ENCODE measurements at places on chromosomes 4 and X. TPM values are rescaled to one million over a fixed set of nuclear protein-coding genes. Genes with fewer than 3 reads are reported as not detected.

GRCh38 chrX:34879346-34879745 is 63.2 kb upstream of the FAM47B start:
- no peaks in the 10 kb centered on the region for H3K36me3 ChIP-seq
- H3K27ac ChIP-seq: no peak overlapping the region
- no peak for DNase-seq
- no peaks in the 10 kb centered on the region for H3K27me3 ChIP-seq

- H3K4me1 ChIP-seq: peaks cover 3% of the 10 kb centered on the region
- DNase-seq: no peak
- H3K36me3 ChIP-seq: no peaks in the 10 kb centered on the region
- peak overlapping the region; percentile 54 for H3K4me3 ChIP-seq
- peaks cover 12% of the 10 kb centered on the region for H3K27me3 ChIP-seq
- no peak overlapping the region for H3K27ac ChIP-seq
Observed at GRCh38 chrX:25012433-25012735, 3.4 kb downstream of the ARX start.

- DNase-seq: no peak
- no peaks in the 10 kb centered on the region for H3K36me3 ChIP-seq
- no peak overlapping the region for H3K4me3 ChIP-seq
Observed at GRCh38 chr4:53116954-53117353, 248.9 kb downstream of the SCFD2 start.

GRCh38 chrX:112888916-112889315 is 48.3 kb upstream of the AMOT start:
- H3K36me3 ChIP-seq: no peaks in the 10 kb centered on the region
- H3K4me1 ChIP-seq: no peaks in the 10 kb centered on the region
- H3K27me3 ChIP-seq: no peaks in the 10 kb centered on the region
- H3K27ac ChIP-seq: no peak overlapping the region
- no peak overlapping the region for H3K4me3 ChIP-seq

KLHL34 gene
- not detected for total RNA-seq

NAA11 gene
- total RNA-seq: not detected

DNA sequence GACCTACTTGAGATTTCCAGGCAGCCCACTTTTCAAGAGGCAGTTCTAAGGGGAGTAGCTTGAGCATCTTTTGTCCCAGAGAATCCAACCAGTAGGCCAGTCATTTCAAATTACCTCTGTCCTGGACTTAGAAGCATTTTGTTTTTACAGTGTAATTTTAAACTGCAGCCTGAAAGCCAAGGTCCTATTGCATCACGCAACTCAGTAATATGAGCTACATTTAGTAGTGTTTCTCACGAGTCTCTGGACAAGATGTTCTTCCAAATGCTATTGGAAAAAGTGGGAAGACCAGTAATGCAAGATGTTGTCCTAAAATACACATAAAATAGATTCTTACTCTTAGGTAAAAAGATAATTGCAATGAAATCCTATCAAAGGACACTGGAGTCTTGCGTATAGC is 182.5 kb upstream of the ARX start:
- H3K27me3 ChIP-seq: no peaks in the 10 kb centered on the region
- H3K36me3 ChIP-seq: no peaks in the 10 kb centered on the region
- no peak overlapping the region for H3K27ac ChIP-seq
- no peak for DNase-seq

- no peaks in the 10 kb centered on the region for H3K27me3 ChIP-seq
- H3K36me3 ChIP-seq: no peaks in the 10 kb centered on the region
- H3K4me3 ChIP-seq: no peak overlapping the region
Observed at GRCh38 chr4:96598465-96598864, 758.6 kb downstream of the PDHA2 start.

DNA sequence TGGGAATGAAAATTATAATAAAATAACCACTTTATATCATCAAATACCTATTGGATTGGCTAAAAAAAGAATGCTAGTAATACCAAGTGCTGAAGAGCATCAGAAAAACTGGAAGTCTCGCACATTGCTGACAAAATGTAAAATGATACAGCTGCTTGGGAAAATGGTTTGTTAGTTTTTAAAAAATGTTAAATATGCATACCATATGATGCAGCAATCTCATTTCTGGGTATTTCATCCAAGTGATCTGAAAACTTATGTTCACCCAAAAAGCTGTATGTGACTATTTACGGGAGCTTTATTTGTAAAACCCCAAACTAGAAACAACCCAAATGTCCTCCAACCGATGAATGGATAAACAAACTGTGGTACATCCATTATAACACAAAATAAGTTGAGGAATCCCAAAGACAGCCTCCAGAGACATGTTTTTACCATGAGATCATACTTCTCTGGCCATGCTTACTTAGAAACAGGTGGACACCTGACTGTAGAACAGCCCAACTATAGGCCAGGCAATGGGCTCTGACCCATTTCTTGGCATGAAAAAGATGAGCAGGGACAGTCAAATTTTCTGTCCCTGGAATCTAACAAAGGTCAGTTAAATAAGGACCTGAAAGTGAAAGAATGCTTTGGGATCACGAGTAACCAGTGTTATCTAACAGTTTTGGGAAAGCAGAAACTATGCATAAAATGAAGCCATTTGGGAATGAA is 47.5 kb upstream of the FAM120C start:
- H3K27ac ChIP-seq: no peak overlapping the region
- no peaks in the 10 kb centered on the region for H3K27me3 ChIP-seq
- no peak for DNase-seq
- H3K36me3 ChIP-seq: no peaks in the 10 kb centered on the region
- H3K4me1 ChIP-seq: no peaks in the 10 kb centered on the region

CXCL10 gene
- not detected for total RNA-seq

- H3K27me3 ChIP-seq: no peaks in the 10 kb centered on the region
- H3K4me1 ChIP-seq: no peaks in the 10 kb centered on the region
Observed at GRCh38 chr4:80125252-80126177, 52.5 kb upstream of the ANTXR2 start.

- H3K27ac ChIP-seq: no peak overlapping the region
- no peaks in the 10 kb centered on the region for H3K36me3 ChIP-seq
- no peaks in the 10 kb centered on the region for H3K27me3 ChIP-seq
- H3K4me1 ChIP-seq: no peaks in the 10 kb centered on the region
Observed at GRCh38 chrX:44306356-44306755, 37.1 kb downstream of the EFHC2 start.

DNA sequence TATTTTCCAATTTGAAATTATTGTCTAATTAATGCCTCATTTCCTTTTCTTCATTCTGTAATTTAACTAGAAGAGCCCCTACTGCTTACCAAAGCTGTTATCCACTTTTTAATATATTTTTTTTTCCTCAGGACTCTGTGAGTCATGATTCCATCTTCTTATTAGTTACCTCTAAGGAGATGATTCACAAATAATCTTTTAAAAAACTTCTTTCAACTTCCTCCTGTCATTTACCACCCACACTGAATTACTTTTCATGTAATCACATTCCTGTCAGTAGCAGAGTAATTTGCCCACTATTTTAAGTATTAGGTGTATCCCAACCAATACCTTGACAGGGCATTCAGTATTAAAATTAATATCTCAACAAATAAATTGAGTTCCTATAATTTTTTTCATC is 470.9 kb upstream of the ADGRL3 start:
- no peak overlapping the region for H3K4me3 ChIP-seq
- no peaks in the 10 kb centered on the region for H3K4me1 ChIP-seq
- H3K36me3 ChIP-seq: no peaks in the 10 kb centered on the region
- H3K27me3 ChIP-seq: no peaks in the 10 kb centered on the region

DNA sequence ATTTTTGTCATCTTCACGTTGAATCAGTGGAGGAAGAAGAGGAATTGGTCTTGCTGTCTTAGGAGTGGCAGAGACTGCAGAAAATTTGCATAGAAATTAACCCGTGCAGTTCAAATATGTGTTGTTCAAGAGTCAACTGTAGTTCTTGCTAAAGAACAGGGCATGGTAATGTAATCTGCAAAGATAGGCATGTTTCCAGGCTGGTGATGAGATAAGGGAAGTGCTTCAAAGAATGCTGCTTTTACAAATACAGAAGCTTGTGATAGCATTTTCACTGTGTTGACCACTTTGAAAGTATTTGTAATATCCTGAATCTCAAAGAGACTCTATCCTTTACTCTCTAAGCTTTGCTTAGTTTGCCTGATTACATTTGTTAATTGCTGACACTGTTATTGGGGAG is 60.1 kb downstream of the PRRG1 start:
- no peaks in the 10 kb centered on the region for H3K27me3 ChIP-seq
- no peak overlapping the region for H3K27ac ChIP-seq
- no peaks in the 10 kb centered on the region for H3K36me3 ChIP-seq
- H3K4me1 ChIP-seq: no peaks in the 10 kb centered on the region
- DNase-seq: no peak
- H3K4me3 ChIP-seq: no peak overlapping the region

GRCh38 chr4:107725281-107725859 is 5.3 kb upstream of the PAPSS1 start:
- H3K4me1 ChIP-seq: no peaks in the 10 kb centered on the region
- H3K4me3 ChIP-seq: no peak overlapping the region
- H3K27ac ChIP-seq: no peak overlapping the region
- no peak for DNase-seq
- no peaks in the 10 kb centered on the region for H3K36me3 ChIP-seq

CT45A10 gene
- not detected for total RNA-seq

DNA sequence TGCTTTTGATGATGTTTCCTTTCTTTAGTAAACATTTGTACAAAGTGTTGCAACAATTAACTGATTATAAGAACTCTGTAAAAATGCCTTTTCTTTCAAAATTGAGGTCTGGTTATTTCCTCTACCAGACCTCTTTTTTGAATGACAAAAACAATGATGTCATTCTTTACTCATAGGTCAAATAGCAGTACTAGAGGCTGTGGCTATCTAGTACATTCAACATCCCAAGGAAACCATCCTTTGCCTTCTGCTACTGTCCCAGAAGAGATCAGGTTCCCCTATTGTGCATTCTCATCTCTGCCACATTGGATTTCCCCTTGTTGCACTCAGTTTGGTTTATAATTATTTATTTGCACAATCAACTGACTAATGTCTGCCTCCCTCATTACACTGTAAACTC is 19.1 kb upstream of the MAD2L1 start:
- no peak overlapping the region for H3K27ac ChIP-seq
- H3K27me3 ChIP-seq: no peaks in the 10 kb centered on the region
- no peak for DNase-seq
- H3K4me3 ChIP-seq: no peak overlapping the region

DNA sequence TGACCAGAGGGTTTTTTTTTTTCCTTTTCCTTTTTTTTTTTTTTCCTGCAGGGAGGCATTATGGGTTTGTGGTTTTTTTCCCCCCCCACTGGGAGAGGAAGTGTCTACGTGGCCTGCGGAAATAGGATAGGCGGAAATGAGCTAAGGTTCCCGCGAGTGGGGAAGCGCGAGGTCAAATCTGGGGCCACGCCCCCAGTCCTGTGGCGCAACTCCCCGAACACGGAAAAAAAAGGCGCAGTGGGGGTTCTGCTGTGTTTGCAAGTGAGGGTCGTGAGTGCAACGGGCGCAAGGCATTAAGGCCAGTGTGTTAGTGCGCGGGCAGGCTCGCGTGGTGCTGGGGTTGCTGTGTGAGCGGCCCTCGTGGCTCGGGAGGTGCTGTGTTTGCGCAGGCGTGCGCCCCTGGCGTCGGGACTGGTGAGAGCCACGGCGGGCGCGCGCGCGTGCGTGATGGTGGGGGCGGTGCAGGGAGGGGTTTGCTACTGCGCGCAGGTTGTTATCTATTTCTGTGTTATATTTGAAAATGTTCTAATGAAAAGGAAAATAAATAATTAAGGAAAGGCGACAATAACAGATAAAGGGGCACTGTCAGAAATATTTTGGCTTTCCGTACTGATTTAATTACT is 685 bp upstream of the MORF4L2 start:
- H3K27ac ChIP-seq: peak overlapping the region; percentile 91
- DNase-seq: peak; percentile 93

DNA sequence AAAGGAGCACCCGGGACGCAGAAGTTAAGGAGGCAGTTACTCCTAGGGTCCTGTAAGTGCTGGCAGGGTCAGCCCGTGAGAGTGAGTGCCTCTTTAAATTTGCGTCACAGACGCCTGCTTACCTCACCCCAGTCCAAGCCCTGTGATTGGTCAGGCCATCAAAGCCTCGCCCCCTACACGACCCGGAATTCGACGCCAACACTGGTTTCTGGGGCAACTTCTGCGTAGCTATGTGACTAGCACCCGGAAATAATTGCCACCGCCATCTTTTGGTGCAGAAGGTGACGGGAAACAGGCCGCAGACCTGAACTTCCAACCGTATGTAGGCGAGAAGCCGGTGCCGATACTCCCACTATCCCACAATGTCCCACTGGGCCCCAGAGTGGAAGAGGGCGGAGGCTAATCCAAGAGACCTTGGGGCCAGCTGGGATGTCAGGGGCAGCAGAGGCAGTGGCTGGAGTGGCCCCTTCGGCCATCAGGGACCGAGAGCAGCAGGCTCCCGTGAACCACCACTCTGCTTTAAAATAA is at the start of gene DDX53:
Gene DDX53, plus strand, starts transcription at position 265 of the 528 bp plus-strand sequence. Its CDS starts 98 bp downstream, at position 363.
- H3K27me3 ChIP-seq: no peaks in the 10 kb centered on the region
- H3K4me3 ChIP-seq: no peak within 1 kb of the TSS
- H3K36me3 ChIP-seq: no peaks in the 10 kb centered on the region
- no peaks in the 10 kb centered on the region for H3K4me1 ChIP-seq
- no peak for DNase-seq

MXD4 gene
- 83.2 TPM for total RNA-seq

RAP1GDS1 gene
- 8.3 TPM for total RNA-seq

DNA sequence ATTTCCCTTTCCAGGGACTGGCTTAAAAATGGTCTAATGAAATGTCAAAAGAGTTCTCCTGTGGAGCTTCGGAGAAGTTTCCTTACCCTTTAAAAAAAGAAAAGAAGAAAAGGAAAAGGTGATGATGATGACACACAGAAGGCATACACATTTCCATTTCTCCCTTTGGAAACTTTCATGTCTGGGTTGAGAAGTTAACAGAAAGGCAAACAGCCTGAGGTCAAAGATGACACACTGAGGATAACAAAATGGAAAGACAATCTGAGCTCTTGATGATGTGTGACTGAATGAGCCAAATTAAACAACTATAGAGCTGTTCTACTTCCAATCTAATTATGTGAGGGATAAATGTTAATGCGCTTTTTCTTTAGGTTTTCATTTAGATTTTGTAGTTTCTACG is 32.2 kb downstream of the NFXL1 start:
- no peaks in the 10 kb centered on the region for H3K27me3 ChIP-seq
- no peak overlapping the region for H3K27ac ChIP-seq
- no peak for DNase-seq
- H3K4me1 ChIP-seq: no peaks in the 10 kb centered on the region
- no peak overlapping the region for H3K4me3 ChIP-seq

RPA4 gene
- total RNA-seq: 0.43 TPM

DNA sequence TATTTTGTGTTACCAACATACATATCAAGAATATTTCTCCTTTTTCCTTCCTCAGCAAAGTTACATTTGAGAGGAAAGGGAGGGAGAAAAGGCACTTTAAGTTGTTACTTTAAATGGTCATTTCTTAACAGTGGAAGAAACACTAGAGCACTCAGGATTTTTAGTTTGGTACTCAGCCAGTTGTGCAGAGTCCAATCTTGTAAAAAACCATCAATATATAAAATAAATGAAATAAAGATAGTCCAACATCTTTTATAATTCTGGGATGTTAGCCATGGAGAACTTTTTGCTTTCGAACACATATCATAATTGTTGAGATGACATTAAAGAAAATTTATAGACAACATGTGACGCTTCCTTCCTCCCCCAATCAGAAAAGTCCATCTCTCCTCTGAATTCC is 253.8 kb downstream of the QDPR start:
- DNase-seq: no peak
- H3K27me3 ChIP-seq: no peaks in the 10 kb centered on the region
- no peaks in the 10 kb centered on the region for H3K4me1 ChIP-seq
- no peaks in the 10 kb centered on the region for H3K36me3 ChIP-seq
